ENCODE measurements at places on chromosomes 5 and 9.

- DNase-seq: no peak
Measured at GRCh38 chr9:34963552-34963951, 5.5 kb downstream of the PHF24 start.

GRCh38 chr9:137708590-137709284 lies 89.9 kb downstream of the EHMT1 start:
- no peak for DNase-seq

DNA sequence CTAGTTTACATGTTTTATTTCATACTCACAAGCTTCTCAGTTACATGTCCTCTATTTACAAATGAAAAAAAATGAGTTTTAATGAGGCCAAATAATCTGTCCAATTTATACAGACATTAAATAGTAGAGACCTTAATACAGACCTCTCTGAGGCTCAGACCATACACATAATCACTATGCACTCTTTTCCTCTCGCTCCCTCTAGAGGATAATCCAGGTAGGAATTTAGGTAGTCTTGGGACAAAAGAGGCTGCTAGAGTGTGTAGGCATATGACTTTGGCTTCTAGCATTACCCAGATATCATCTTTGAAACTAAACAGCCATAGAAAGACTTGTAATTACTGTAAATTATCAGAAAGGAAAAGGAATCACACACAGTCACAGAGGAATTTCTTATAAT lies 444.7 kb downstream of the HINT1 start:
- DNase-seq: no peak

DNA sequence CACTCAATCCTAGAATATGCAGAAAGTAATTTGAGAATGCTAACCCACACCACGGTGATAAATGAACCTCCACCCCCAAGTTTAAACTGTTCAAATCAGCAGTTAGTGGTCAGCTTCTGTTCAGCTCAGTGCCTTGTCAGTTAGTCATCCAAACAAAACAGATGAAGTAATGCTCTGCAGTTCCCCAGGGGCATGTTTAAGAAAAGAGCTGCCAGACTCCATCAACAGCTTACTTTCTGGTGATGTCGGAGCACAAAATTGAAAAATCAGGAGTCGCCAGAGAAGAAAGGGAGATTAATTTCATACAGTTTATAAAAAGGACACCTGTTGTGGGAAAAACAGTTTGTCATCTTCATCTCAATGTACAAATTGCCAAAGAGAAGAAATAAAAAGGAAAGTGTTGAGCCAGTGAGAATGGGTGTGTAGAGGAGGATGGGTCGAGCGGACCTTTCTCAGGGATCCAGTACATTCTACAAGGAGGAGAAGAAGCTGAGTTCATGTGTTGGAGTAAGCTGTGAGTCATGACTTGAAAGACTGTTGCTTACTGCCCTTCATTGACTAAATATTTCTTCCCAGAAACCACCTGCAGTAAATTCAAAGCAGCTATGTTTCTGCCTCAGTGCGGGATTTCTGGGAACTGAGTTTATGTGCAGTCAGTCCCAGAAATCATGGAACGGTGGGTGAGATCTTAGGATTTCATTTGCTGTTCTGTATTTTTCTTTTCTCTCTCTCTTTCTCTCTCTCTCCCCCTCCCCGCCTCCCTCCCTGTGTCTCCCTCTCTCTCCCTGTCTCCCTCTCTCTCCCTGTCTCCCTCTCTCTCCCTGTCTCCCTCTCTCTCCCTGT lies 13.7 kb downstream of the TRIO start:
- no peak for DNase-seq

- DNase-seq: no peak
Measured at GRCh38 chr9:80522465-80522864, 950.7 kb downstream of the TLE4 start.

GRCh38 chr9:89702401-89702800 lies 97.6 kb downstream of the GADD45G start:
- DNase-seq: no peak

GRCh38 chr5:78566747-78567425 lies 81.7 kb downstream of the LHFPL2 start:
- DNase-seq: no peak

- peak; percentile 66 for DNase-seq
Measured at GRCh38 chr9:3525096-3525835, 535 bp downstream of the RFX3 start.

DNA sequence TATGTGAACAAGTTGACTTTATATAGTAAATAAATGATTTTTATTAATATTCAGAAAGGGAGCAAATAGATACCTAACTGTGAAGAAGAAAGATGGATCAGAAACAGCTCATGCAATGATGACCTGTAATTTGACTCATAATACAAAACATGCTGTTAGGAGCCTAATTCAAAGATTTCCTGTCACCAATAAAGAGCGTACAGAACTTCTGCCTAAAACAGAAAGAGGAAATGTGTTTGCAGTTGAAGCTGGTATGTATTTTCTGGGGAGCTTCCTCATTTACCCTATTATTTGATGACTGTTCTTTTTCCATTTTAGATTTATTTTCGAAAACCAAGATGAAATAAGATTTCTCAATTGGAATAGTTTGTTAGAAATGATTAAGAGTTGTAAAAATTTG lies 11.4 kb downstream of the YTHDC2 start:
- no peak for DNase-seq

DNA sequence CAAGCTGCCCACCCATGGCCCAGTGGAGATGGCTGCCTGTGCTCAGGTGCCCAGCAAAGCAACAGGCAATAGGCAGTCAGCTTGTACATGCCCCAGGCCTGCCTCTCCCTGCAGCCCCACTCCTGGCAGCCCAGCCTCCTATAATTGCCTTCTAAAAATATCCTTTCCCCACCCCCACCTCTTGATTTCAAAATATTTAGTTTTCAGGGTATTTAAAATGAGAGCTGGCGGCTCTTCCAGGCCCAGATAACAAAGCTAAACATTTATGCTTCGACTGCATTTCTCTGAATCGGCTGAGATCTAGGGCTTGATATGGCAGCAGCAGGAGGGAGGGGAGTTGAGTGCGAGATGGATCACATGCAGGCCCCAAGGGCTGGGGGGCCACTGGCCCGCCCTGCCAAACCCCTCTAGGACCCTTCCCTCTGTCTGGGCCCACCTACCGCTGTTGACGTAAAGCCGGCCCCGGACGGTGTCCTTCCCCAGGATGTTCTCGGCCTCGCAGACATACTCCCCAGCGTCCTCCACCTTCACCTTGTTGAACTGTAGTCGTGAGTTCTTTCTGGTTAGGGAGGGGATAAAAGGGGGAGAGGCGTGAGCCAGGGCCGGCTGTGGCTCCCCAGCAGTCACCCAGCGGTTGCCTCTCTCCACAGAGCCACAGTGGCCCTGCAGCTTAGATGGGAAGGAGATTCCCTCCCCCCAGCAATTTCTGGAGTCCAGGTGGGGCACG lies 85.0 kb downstream of the PSD2 start:
- no peak for DNase-seq
